ENCODE measurements at places on chromosomes 1 and 21.

DNA sequence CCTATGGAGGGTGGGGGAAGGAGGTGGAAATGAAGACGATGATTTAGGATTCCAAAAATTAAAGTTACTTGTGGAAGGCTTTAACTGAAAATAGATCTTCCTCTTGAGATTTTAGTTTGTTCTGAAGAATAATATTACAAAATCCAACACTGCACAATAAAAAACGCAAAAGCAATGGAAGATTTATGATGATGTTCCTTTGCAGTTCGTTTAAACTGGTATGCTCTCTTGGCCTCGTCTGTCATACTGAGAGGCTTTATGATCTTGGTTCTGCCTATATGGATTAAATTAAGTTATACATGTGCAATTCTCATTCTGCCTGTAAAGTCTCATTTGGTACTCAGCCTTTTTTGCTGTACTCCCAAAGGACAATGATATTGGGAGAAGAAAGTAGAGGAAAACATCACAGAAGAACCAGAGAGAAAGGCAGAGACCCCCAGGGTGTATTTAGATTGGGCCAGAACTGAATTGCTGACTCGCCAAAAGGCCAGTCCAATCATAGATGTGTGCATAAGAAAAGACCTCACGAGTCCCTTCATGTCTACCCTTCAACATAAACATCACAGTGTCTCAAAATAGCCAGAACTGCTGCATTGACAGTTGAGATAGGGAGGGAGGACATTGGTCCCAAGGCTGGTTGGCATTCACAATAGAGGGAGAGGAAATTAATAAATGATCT, 188.6 kb downstream of the GREM2 start:
- DNase-seq, result no peak

DNA sequence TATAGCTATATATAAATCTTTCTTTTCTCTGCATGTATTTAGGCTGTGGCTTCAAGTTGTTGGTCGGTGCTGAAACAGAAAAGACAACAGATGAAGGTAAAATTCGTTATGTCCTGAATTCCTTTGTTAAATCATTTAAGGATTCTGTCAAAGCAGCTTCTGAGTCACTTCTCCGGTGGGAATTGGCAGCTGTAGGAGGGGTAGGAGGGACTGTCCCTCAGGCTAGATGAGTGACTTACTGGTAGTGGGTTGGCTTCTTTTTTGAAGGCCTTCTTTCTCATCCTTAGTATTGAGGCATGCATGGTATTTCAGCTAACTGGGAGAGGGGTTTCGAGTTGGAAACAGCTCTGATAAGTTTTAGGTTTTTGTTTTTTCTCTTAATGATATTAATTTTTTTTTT, 22.1 kb upstream of the NEXN start:
- no peak for DNase-seq

DNA sequence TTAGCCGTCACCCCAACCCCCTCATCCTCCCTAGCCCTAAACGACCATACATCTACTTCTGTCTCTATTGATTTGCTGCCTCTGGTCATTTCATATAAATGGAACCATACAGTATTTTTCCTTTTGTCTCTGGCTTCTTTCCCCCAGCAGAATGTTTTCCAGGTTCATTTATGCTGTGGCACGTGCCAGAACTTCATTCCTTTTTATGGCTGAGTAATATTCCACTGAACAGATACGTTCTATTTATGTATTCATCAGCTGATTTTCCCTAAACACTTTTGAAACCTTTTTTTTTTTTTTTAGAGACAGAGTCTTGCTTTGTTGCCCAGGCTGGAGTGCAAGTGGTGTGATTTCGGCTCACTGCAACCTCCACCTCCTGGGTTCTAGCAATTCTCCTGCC, 181.1 kb downstream of the CAMTA1 start:
- DNase-seq, result no peak

DNA sequence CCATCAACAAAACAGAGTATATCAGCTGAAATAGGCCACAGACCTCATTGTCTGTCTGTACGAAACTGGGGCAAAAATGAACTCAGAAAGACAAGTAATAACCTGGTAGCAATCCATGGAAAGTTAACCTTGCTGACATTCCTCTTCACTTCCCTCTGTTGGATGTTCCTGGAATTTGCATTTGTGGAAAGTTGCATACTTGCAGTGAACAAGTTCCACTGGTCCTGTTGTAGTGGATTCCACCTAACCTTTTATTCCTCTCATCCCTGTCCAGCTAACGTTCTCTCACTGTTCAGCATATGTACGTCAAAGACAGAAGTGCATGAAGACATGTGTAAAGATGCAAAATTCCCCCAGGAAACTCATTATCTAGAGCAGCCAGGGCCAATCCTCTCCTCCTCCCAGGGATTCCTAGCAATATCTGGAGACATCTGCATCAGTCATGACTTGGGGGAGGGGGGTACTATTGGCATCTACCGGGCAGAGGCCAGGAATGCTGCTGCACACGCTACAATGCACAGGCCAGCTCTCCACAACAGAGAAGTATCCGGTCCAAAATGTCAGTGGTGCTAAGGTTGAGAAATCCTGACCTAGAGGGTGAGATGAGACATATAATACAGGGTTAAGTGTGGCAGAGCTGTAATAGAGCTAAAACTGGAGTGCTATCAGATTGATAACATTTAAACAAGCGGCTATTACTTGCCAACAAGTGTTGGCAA, 8.2 kb downstream of the LPAR3 start:
- no peak for DNase-seq

DNA sequence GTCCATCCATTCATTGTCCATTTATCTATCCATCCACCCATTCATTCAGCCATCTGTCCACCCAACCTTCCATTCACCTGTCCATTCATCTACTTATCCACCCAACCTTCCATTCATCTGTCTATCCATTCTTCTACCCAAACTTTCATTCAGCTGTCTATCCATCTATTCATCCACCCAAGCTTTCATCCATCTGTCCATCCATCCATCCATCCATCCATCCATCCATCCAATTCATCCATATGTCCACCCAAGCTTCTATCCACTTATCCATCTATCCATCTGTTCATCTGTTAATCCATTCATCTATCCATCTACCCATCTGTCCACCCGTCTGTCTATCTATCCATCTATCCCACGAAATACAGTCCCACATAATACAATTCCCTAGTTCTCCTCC, 21.6 kb upstream of the MAN1C1 start:
- DNase-seq, result no peak

DNA sequence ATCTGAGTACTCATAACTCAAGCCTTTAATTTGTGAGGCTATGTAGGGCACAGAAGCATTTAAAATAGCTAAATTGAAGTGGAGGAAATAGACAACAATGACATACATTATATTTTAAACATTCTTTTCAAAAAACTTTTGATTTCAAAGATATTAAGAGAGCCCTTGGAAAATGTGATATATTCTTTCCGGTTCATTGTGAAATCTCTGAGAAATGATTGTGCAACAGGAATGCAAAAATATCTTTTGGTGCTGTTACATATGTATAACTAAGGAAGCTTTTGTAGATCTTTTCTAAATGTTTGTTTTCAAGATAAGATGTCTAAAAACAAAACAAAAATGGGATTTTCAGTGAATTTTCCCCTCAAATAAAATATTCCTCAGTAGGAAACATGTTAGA, 185.2 kb downstream of the LEPR start:
- DNase-seq, result no peak

- no peak for DNase-seq
Observed at GRCh38 chr1:15012822-15013221, 140.7 kb upstream of the TMEM51 start.

GRCh38 chr1:207164086-207164485, 60.1 kb downstream of the C4BPA start:
- DNase-seq, result no peak

GRCh38 chr1:245489838-245490237, 335.1 kb downstream of the KIF26B start:
- no peak for DNase-seq

DNA sequence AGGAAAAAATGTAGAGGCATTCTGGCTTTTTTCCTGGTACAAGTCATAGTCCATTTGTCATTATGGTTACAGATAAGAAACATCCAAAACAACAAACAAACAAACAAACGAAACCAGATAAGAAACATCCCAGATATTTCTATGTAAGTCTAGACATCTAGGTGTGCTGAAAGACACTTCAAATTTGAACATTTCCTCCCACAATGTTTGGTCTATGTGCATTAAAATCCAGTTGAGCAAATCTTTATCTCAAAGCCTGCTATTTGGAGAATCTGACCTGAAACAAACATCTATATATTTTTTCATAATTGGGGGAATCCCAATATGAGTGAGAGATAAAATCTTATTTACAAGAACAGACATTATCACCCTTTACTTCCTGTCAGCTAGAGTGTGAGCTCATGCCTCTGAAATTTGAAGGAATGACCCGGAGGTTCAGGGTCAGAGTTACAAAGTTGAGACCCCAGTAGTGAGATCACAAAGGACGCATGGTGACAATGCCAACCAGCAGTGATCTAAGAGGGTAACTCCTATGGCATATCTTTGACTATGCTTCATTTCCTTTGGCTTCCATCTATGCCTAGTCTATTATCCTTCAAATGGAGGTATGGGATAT, 182.9 kb upstream of the ATP1B1 start:
- no peak for DNase-seq

DNA sequence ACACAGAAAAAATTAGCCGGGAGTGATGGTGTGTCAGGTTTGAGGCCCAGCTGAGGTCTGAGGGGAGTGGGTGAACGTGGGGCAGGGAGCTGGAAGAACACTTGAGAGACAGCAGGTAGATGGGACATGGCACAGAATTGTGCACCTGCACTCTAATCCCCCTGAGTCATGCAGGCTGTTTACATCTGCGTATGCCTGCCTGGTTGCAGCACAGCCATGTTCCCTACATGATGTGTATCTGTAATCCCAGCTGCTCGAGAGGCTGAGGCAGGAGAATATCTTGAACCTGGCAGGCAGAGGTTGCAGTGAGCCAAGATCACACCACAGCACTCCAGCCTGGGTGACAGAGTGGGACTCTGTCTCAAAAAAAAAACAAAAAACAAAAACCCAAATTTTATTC, 44.8 kb downstream of the ATP5PO start:
- no peak for DNase-seq

- DNase-seq, result no peak
Observed at GRCh38 chr1:14259191-14259757, 339.2 kb upstream of the KAZN start.

DNA sequence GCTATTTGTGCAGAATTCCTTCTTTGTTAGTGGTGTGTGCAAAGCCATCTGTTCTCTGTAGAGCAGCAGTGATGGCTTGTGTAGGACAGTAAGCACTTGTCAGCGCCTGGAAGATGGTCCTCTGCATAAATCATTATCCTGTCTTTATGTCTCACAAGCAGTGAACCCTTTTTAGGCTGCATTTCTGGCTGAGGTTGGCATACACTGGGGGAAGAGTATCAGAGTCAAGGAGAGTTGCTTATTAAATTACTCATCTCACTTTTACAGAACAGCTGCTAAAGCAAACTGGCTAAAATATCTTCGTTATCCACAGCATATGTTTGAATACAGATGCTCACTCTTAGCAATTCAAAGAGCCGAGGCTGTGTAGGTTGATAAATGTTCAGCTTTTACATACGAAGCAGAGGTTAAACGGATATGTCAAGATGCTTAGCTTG, 54.6 kb upstream of the NCAM2 start:
- no peak for DNase-seq

DNA sequence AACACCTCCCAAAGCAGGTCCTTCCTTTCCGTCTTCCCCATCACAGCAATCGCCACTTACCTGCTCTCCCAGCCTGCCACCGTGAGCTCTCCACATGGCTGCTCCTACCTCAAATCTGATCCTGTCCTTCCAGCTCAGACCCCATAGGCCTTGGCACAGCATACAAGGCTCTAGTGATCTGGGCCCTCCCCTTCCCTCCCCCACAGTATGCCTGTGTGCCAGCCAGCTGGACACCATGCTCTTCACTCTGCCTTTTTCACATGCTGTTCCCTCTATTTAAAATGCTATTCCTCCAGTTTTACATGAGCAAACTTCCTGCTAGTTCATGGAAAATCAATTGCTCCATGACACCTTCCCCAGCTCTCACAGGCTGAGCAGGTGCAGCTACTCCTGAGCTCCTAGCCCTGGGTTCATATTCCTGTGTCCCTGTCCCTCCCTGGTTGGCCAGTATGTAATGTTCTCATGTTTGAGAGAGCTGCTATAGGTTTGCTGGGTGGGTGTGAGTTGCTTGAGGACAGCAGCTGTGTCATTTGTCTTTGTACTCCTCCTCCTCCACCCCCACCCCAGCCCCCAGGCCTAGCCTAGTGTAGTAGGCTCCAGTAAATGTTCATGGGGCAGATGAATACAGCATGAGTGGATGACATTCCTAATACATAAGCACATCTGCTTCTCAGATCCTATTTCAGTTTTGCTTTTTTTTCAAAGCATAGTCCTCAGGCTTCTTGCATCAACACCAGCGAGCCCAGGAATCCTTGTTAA, 6.3 kb upstream of the TNNT2 start:
- DNase-seq, result no peak

- DNase-seq, result no peak
Observed at GRCh38 chr1:1449099-1449739, at the start of gene ATAD3C. Gene ATAD3C, plus strand, starts transcription at chr1:1449689. Its CDS starts 995 bp downstream, at chr1:1450684.

GRCh38 chr1:165501970-165502348, 41.8 kb upstream of the LRRC52 start:
- no peak for DNase-seq

DNA sequence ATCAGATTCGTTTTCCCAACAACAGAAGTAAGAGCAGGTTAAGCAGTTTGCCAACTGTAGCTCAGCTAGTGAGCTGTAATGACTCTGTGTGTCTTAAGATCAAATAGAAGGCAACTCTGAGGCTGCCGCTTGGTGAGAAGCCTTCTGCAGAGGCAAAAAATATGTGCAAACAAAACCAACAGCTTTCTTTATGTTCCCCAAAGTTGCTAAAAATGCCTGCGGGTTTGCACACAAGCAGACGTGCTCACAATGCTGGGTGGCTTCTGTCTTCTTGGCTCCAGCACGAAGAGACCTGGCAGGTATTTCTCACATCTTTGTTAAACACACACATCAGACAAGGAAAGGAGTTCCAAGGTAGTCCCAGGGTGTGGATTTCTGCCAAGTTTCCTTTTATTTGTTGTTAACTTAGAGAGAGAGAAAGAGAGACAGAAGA, 158.9 kb upstream of the JUN start:
- no peak for DNase-seq

GRCh38 chr1:5910666-5911065, 81.6 kb downstream of the NPHP4 start:
- DNase-seq, result no peak

DNA sequence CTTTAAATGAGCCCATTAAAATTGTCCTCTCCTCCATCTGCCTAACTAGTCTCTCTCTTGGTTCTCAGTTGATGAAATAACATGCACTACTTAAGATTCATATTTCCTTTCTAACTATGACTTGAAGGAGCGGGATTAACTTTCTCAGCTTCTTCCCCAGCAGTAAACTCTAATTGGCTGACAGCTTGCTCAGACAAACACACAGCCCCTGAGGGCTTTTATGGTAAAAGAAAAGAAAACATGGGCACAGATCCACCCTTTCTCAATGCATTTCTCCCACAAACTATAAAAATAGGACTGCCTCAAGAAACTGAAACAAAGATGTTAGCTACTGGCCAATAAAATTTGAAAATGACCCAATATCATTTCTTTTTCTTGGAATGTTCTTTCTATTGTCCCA, 703.1 kb downstream of the ADGRL2 start:
- DNase-seq, result no peak
